ENCODE measurements at places on chromosomes 11 and 22. TPM values are rescaled to one million over a fixed set of nuclear protein-coding genes. Genes with fewer than 3 reads are reported as not detected.

- DNase-seq: no peak
These were observed 92.9 kb downstream of the PTPRJ start for GRCh38 chr11:48073031-48073861.

OR2D2 gene
- not detected for total RNA-seq

DNA sequence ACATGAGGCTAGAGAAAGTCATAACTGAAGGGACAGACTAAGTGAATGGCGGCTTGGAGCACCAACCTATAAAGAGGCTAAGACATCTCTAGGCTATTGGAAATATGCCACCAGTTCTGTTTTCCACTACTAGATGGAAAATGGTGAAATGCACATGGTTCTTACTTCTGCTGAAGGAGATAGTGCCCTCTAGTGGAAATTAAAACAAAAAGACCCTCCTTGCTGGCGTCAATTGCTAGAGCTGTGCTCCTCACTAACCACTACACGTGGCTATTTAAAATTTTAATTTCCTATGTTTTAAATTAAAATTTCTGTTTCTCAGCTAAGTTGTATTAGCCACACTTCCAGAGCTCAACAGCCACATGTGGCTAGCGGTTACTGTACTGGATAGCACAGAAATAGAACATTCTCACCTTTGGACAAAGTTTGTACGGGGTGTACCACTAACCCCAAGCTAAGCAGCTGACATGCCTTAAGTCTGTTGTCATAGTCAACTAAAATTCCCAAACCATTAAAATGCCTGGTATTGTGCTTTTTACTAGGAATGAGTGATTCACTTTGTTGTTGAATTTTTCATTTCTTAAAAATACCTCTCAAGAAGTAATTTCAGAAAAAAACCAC, 34.1 kb upstream of the CALCA start:
- DNase-seq: no peak

DNA sequence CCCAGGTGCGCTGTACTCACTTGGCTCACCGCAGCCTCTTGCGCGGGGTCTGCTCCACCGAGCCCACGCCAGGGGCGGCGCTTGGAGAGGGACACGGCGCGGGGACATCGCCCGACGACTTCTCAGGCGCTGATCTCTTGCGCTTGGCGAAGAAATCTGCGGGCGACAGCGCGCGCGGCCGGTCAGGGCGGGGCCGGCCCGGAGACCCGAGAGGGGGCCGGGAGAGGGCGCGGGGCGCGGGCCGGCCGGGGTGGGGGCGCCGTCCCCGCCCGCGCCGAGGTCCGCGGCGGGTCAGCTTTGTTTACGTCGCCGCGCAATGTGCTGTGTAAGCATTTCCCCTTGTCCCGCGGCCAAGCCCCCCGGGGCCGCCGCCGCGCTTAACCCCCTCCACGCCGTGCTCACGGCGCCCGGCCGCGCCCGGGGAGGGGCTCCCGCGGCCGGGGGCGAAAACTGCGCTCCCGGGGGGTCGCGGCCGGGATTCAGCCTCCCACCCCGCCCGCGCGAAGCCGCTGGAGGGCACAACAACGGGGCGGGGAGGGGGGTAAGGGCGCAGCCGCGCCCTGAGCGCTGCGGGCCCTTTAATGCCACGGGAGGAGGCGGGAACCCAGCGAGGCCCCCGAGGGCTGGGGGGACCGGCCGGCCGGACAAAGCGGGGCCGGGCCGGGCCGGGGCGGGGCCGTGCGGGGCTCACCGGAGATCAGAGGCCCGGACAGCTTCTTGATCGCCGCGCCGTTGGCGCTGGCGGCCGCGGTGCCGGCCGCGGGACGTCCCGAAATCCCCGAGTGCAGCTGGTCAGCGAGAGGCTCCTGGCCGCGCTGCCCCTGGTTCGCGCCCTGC, 1.4 kb downstream of the CDKN1C start:
- DNase-seq: peak; percentile 77

- DNase-seq: no peak
These were observed 50.1 kb upstream of the OLFML1 start for GRCh38 chr11:7435176-7435575.

- no peak for DNase-seq
These were observed 27.6 kb upstream of the LRRC10B start for GRCh38 chr11:61480994-61481335.

GRCh38 chr22:50399751-50400331, 56.7 kb downstream of the PPP6R2 start:
- no peak for DNase-seq

DNA sequence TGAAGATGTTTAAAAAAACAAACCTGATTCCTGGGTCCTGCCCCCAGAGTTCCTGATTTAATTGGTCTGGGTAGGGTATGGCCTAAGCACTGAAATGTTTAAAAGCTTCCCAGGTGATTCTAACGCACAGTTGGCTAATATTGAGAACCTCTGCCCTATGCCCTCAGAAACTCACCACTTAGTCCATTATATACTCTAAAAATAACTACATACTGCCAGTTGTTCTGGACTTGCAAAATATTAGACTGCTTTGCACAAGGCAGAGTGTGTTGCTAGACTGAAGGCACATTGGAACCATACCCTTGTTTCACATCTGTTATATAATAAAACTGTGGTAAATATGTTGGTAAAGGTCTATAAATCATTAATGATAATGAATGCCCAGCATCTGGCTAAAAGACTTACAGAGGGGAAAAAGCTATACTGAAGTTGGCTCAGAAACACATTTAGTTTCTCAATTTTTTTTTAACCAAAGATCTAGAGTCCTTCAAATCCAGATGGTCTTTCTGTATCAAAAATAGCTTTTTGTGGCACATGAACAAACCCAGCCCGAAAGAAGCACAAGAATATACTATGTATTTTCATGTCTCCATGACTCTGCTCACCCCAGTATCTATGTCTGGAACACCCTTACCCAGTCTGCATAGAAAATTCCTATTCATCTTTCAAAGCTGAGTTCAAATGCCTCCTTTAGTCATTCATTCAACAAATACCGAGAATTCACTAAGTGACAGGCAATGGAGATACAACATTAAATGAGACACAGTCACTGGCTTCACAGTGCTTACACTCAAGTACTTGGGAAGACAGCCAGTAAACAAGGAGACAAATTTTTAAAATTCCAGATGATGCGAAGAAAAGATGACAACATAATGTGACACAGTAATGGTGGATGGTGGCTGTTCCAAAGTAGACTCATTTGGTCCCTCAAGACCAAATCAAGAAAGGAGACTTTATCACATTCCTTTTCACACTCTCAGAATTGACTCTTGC, 44.1 kb downstream of the RBFOX2 start:
- DNase-seq: no peak

- DNase-seq: peak; percentile 41
These were observed 3.0 kb upstream of the IFITM10 start for GRCh38 chr11:1753229-1753928.

- peak; percentile 67 for DNase-seq
These were observed 1.0 kb downstream of the PAX6 start for GRCh38 chr11:31809857-31810778.

- no peak for DNase-seq
These were observed 223.2 kb upstream of the E2F8 start for GRCh38 chr11:19463976-19464375.

GRCh38 chr11:9016916-9017642, 13.3 kb upstream of the NRIP3 start:
- DNase-seq: no peak

DNA sequence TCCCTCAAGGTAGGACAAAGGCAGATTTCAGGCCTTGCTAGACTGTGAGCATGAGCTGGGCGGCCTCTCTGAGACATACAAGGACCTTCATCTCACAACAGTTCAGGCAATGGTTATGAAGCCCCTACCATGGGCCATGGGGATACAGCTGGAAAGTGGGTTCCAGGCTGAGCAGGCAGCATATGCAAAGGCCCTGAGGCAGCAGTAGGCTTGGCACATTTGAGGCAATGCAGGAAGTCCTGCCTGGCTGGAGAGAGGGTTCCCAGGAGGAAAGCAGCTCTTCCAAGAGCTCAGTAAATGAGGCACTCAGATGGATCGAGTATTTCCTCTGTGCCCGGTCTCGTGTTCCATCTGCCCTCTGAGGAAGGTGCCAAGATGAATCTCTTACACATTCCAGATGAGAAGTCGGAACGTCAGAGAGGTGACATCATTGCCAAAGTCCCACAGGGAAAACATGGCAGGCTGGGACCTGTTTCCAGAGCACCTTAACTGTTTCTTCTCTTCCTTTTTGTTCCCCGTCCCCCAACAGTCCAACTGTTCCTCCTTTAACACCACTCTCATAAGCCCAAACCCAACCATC, 388.6 kb downstream of the MN1 start:
- no peak for DNase-seq

DNA sequence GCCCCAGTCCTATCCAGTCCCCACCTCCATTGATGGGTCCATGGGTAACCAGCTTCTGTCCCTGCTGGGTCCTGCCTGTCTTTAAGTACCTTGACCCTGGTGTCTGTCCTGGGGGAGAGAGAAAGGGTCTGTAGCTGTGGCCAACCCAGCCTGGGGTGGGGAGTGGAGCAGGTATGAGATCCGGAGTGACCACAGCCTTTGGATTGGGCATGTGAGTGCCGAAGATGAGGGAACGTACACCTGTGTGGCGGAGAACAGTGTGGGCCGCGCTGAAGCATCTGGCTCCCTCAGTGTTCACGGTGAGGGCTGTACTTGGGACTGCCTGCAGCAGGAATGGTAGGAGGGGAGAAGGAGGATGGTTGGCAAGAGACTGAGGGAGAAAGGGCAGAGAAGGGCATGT, 5.2 kb downstream of the ROBO3 start:
- no peak for DNase-seq

DNA sequence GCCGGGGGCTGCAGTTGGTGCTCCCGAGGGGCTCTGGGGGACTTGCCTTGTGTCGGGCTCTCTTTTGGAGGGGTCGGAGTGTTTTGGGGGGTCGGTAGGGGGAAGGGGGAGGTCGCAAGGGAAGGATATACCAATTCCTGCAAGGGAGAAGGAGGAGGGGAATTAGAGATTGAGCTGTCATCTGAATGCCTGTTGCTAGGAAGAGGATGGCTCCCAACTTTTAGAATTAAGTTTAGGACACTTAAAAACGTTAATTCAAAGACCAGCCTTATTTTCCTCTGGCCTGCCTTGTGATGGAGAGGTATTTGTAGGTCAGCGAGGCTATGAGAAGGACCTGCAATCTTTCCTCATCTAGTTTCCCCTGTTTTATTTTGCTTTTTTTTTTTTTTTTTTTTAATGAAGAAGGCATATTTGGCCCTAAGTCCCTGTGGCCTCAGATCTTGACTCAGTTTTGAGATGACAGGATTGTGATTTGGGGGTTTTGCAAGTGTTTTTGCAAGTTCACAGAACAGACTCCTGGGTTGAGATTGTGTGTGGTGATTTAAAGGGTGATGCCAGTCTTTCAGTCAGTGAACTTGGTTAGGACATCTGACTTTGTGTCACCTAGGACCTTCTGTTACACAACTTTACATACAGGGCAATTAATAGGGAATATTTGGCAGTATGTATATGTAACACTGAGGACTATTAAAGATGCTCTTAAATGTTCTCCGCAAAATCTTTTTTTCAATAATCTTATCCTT, 672 bp downstream of the TMEM135 start:
- no peak for DNase-seq

CAPN5 gene
- total RNA-seq: 3.7 TPM

DNA sequence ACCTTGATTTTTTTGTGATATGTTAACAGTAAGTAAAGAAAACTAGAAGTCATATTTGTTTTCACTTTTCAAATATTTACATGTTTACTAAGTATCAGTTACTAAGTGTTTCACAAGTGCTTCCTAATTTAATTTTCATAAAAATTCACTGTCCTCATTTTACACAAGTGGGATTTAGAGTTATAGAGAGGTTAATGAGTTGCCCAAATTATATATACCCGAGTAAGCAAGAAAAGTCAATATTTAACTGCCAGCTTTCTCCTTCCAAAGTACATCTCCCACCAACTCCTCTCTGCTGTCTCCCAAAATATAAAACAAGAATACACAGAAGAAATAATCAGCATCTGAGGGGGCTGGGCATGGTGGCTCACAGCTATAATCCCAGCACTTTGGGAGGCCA, 896.7 kb upstream of the ANO3 start:
- no peak for DNase-seq

GRCh38 chr22:26570864-26571525, 18.9 kb downstream of the TPST2 start:
- DNase-seq: no peak

DNA sequence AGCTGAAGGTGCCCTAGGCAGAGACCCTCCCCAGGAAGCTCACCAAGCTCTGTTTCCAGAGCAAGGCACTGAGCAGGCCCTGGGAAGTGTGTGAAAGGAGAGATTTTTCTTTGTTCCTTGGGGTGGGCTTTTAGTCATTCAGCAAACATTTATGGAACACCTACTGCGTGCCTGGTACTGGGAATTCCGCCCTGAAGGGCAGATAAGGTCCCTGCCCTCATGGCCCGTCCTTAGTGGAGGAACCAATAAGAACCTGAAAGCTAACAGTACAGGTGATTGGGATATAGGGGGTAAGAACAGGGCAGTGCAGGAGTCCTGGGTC, 3.9 kb downstream of the TMEM134 start:
- DNase-seq: no peak

GRCh38 chr22:41777749-41778425, 22.6 kb upstream of the CCDC134 start:
- no peak for DNase-seq

E2F8 gene
- total RNA-seq: 1.7 TPM

DNA sequence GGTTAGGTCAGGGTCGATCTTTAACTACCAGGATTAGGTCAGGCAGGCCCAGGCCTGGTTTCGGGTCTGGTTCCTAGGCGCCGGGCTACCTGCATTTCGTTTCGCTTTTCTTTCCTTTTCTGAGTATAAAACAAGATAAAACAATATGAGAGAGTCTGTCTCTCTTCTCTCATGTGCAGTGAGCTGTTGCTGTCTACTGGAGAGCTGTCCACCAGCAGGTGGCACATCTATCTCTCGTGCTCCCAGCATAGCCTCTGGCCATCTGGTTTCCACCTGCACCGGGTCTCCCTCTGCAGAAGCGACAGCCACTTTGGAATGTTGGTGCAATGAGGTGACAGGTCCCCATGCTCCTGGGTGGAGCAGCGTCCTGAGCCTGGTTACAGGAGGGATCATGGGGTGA, 27.6 kb downstream of the RIBC2 start:
- peak; percentile 76 for DNase-seq

TYR gene
- not detected for total RNA-seq

CYB5R2 gene
- total RNA-seq: 1.3 TPM

GGA1 gene
- 26.7 TPM for total RNA-seq

ZW10 gene
- total RNA-seq: 9.6 TPM

DNA sequence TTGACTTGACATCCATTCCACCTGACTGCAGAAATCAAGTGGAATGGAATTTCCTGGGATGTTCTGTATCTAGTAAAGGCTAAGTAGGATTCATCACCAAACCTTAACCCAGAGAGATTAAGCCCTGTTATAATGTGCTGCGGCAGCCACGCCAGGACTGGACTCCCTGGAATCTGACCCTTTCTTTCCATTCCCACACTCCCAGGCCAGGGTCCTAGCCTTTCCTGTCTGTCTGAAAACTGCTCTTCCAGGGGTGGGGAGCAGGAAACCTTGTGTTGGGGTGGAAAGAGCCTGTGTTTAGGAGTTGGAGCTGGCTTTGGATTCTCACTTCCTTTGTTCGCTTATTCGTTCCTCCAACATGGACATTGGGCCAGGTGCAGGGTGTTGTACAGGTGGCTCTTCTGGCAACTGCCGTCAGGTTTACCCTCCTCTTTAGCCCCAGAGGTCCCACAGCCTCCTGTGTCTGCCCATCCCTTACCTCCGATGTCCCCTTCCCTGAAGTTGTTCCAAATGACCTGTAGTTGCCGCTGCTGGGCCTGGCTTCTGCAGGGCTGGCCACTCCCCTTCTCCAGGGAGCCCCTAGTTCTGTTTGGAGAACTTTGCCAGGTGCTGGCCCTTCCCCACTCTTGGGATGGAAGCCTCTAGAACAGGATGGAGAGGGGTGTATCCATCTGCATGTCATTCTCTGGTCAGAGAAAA, 20.5 kb upstream of the PARVB start:
- DNase-seq: no peak

All from Right ventricle myocardium inferior (tissue), 1 donor.